ENCODE measurements at places on chromosomes 5 and 9.

GRCh38 chr9:123662057-123662776 lies 267.7 kb downstream of the DENND1A start:
- DNase-seq, result no peak

DNA sequence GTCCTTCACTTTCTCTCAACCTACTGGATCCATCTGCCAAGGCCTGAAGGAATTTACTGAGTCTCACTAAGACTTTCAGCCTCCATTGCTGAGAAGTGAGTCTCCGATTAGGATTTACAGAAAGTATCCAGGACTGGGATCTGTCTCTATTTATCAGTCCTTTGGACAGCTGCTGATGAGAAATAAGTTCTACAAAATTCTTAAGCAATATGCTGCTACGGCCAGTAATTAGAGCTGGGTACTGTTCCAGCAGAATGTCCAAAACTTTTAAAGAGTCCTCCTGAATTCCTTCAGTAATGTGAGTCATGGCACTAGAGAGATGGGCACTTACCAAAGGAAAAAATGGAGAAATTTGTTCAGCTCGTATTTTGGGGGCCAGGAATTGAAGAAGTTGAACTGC lies 5.9 kb downstream of the TEX10 start:
- DNase-seq, result no peak

DNA sequence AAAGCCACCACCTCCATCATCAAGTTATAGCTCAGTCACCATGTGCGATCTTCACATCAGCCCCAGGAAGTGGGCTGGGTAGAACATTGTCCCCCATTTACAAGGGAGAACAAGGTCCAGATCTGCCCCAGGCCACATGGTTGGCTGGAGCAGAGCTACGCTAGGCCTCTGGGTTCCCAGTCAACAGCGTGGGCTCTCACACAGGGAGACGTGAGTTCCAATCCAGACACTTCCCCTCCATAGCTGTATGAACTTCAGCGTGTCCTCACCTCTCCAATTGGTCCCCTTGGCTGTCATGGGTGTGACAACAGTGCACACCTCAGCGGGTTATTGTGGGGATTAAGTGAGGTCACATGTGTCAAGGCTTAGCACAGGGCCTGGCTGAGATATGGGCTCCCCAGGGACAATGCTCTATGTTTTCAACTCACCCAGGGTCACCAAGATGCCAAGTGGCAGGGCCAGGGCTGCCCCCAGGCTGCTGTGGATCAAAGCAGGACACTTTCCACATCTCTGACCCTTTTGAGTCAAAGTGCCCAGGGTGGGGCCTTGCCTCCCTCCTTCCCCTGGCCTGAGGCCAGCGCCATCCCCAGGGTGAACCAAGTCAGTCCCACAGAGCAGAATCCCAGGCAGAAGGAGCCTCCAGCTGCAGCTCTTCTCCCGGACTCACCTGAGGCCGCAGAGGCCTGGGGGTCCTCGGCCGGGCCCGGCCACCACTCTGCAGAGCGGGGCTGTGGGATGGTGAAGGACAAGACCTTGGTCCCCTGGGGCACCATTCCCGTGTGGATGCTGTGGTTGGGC lies 19.8 kb downstream of the AKNA start:
- DNase-seq, result no peak

DNA sequence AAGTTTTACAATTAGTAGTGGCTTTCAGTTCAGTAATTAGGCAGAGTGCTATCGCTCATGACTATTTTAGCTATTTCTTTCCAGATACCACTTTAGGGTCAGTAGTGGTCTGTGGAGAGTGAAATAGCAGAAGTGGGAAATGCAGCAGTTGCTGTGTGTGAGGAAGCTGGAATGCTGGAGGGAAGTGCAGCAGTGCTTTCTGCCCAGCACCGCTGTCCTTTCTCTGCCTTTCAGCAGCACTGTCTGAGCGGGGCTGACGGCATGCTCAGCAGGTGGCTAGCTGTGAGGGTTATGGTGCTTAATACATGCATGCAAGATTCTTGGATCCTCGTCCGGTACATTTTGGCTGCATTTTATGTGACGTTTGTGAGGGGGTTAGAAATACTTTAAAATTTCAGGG lies 213.9 kb downstream of the PBX3 start:
- DNase-seq, result no peak

GRCh38 chr9:129407905-129408452 lies 212.9 kb downstream of the C9orf50 start:
- DNase-seq, result no peak

- DNase-seq, result no peak
Observed at GRCh38 chr5:115559524-115559923, 14.9 kb upstream of the FEM1C start.

GRCh38 chr5:29307478-29307877 lies 1886.0 kb upstream of the CDH6 start:
- DNase-seq, result no peak

GRCh38 chr9:122246666-122247065 lies 17.9 kb upstream of the LHX6 start:
- no peak for DNase-seq

- no peak for DNase-seq
Observed at GRCh38 chr5:103441523-103441922, 121.1 kb downstream of the NUDT12 start.

DNA sequence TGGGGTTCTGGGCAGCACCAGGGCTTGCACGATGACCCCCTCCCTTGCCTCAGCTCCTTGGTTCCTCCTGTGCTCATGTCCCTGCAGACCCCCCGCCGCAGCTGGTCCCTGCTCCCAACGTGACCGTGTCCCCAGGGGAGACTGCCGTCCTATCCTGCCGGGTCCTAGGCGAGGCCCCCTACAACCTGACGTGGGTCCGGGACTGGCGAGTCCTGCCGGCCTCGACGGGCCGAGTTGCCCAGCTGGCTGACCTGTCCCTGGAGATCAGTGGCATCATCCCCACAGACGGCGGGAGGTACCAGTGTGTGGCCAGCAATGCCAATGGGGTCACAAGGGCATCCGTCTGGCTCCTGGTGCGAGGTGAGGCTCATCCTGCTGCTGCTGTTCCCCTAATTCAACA lies 39.1 kb downstream of the HMCN2 start:
- DNase-seq, result no peak

DNA sequence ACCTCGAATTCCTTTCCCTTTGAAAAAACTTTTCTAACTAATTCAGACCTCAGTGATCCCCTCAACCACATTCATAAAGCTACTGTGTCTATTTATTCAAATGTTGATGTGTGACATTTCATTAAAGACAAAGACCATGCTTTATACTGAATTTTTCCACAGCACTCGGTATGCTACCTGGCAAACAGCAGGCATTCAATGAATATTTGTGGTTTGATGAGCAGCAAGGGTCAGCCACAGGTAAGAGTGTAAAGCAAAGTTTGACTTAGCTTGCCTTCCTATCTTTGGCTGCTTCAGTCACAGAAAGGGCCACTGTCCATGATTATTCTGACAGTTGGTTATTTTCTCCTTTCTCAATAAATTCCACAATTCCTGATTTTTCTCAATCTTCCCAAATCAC lies 5.1 kb upstream of the CDC42SE2 start:
- no peak for DNase-seq

DNA sequence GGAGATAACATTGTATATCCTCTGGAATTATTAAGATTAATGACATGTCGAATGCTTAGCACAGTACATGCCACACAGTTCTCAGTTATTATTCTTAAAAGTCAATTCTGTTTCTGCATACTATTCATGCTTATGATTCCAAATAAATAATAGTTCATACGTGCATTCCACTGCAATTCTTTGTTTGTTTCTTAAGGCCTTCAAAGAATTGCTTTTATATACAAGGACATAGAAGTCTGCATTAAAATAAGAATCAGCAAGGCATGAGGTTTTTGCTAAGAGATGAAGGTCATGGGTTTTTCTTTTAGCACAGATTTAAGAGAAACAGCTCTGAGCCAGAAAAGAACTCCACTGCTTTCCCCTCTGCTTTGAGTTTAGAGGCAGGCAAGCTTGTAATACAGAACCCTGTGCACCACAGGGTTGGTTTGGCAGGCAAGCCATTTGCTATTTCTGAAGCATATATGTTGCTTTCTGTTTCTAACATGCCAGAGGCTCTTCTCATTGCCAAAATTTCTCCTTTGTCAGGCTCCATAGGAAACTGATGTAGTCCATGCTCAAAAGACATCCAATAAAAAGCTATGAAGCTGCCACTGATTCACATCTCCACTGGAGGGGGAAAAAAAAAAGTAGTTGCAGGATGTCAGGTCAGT lies 420.6 kb upstream of the TYRP1 start:
- DNase-seq, result no peak

DNA sequence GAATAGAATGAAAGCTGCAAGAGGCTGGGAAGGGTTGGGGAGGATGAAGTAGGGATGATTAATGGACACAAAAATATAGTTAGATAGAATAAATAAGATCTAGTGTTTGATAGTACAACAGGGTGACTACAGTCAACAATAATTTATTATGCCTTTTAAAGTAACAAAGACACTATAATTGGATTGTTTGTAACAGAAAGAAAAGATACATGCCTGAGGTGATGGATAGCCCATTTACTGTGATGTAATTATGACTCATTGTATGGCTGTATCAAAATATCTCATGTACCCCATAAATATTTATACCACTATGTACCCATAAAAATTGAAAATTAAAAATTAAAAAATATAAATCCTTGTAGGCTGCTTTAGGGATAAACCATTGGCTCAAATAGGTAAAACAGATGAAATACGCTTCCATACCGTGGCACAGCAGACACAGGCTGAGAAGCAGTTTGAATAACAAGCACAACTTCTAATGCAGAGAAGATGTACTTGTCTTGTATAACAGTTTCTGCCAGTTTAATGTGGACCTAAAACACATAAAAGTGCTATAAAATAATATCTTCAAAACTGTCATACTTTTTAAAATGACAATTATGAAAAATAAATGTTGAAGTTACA lies 34.9 kb downstream of the APBA1 start:
- DNase-seq, result no peak

GRCh38 chr9:16869131-16869881 lies 1.2 kb downstream of the BNC2 start:
- no peak for DNase-seq

DNA sequence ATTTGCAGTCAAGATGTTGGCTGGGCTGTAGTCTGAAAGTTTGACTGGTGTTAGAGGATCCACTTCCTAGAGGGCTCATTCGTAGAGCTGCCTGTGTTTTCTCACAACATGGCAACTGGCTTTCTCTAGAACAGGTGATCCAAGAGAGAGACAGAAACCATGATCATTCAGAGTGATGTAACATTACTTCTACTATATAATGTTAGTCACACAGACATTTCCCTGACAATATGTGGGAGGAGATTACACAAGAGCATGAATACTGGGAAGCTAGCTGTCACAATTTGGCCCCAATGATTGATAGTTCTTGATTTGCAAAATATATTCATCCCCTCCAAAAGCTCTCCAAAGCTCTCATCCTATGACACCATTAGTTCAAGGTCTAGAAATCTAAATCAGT lies 10.9 kb upstream of the TMEM161B start:
- no peak for DNase-seq

GRCh38 chr9:124270504-124271335 lies 13.0 kb downstream of the NEK6 start:
- no peak for DNase-seq

- DNase-seq, result no peak
Observed at GRCh38 chr9:110334871-110335270, 2.8 kb downstream of the TXNDC8 start.

- DNase-seq, result no peak
Observed at GRCh38 chr9:37229882-37230482, 109.6 kb downstream of the ZCCHC7 start.

DNA sequence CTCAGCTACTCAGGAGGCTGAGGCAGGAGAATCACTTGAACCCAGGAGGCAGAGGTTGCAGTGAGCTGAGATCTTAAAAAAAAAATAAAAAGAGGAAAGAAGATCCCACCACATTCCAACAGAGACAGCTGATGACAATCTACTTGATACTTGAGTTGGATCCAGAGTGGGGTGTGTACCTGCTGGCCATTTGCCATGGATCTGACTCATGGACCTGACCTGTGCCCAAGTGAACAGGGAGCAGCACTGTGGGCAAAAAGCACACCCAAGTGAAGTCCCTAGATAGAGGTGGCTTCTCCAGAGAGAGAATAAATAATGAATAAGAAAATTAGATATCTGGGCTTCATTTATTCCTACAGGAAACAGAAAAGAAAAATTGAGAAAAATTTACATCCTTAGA lies 81.2 kb upstream of the MIER3 start:
- DNase-seq, result no peak

DNA sequence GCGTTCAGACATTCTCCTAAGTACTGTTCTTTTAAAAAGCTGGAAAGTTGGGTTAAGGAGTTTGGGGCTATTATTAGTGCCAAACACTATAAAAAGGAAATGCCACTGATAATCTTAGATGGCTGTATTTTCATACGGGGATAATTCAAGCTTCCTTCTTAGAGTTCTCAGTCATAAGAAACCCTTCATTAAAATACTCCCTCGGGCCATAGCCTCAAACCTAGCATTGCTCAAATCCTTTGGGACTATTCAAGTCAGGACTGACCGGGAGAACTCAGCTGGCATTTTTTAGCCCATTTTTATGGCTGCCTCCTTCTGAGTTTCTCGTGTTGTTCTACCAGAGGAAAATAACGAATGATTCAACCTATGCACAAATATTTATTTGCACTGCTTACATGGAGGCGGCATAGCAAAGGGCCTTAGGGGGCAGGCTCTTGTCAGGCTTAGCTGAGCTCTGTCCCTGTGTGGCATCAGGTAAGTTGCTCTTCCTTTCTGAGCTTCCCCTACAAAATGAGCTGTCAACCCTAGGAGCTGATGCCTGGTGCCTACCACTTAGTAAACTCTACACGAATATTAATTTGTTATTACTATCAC lies 33.5 kb upstream of the ADAM19 start:
- DNase-seq, result no peak

DNA sequence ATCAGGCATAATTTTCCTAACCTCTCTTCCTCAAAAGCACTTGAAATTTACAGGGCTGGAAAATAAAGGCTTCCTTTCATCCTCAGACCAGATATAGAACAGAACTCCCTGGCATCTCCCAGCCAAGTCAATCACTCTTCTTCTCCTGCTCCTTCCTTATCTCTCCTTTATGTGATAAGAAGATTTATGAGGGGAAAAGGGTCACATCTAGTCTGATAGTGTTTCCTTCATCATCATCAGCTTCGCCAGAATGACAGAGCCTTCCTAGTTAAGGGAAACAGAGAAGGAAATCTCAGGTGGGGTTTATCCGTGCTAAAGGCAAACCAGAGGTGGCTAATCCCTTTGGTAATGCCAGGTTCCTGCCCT lies 36.2 kb downstream of the LIX1 start:
- no peak for DNase-seq

DNA sequence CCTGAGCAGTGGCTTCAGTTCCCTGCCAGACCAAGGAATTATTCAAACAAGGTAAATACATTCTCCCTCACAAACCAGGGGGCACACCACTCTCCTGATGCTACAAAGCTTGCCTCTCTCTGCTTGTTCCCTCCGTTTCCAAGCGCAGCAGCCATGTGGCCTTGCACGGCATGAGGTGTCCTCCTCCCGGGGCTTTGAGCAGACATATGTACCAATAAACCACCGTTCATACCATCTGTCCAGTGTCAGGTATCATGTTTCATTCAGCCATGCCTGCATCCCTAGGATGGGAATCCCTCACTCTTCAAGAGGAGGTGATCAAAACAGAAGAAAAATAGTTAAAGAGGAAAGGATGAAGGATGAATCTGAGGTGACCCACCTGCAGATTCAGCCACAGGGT lies 282.7 kb downstream of the ENC1 start:
- DNase-seq, result no peak
